Activated B cell treated with CpG ODN at 0.5 μM for 24 hours (primary cell): ENCODE measurements at places on chromosomes 7 and 10. TPM values are rescaled to one million over a fixed set of nuclear protein-coding genes. Genes with fewer than 3 reads are reported as not detected.

DNA sequence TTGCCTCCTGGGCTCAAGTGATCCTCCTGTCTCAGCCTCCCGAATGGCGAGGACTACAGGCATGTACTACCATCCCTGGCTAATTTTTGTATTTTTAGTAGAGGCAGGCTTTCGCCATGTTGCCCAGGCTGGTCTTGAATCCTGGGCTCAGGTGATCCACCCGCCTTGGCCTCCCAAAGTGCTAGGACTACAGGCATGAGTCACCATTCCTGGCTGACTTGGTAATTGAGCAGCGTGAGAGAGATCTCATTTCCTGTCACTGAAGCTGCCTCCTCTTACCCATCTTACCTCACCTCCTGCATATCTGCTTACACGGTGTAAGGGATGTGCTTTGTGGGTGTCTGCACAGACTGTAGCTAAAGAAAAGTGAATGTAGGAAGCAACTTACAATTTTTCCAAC lies 9.7 kb downstream of the IFIT3 start:
- H3K27ac ChIP-seq = no peak overlapping the region
- H3K4me1 ChIP-seq = peaks cover 21% of the 10 kb centered on the region
- H3K4me3 ChIP-seq = no peak overlapping the region
- H3K27me3 ChIP-seq = no peaks in the 10 kb centered on the region
- no peak for DNase-seq

- no peaks in the 10 kb centered on the region for H3K27me3 ChIP-seq
- H3K27ac ChIP-seq = no peak overlapping the region
- DNase-seq = no peak
- no peaks in the 10 kb centered on the region for H3K4me1 ChIP-seq
Observed at GRCh38 chr7:44673324-44673723, 66.9 kb downstream of the OGDH start.

DNA sequence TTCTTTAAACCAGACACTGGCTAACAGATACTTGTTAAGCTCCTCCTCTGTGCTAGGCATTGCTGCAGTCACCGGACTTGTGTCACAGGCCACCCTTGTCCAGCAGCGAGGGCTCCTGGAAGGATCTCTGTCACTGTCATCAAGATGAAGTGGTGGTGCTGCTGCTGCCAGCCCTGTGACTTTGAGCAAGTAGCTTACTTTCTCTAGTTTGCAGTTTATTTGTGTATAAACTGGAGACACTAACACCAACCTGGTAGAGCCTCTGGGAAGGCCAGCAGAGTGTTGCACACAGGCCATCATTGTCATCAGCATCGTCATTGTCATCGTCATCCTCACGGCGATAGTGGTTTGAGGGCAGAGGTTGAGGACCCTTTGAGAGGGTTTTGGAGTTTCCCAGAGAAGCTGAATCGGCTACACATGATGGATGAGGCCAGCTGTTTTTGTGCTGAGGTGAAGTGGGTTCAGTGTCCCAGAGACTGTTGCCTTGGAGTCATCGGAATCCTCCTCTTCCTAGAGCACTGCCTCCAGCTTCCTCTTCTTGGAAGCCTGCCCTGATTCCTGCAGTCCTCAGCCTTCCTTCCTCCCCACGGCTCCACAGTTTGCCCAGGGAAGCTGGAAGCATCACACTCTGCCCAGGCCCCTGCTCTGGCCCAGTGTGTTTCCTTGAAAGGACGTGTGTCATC lies 128.4 kb downstream of the GRK5 start:
- peak overlapping the region; percentile 41 for H3K27ac ChIP-seq
- no peaks in the 10 kb centered on the region for H3K27me3 ChIP-seq
- no peak for DNase-seq

DNA sequence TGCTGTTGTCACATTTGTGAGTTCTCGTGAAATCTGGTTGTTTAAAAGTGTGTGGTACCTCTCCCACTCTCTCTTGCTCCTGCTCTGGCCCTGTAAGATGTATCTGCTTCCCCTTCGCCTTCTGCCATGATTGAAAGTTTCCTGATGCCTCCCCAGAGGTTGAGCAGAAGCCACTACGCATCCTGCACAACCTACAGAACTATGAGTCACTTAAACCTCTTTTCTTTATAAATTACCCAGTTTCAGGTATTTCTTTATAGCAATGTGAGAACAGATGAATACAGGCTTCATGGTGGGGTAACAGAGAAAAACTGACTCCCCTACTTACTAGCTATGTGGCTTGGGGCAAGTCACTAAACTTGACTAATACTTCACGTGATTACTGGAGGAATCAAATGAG lies 18.0 kb upstream of the STEAP4 start:
- H3K36me3 ChIP-seq = no peaks in the 10 kb centered on the region
- H3K4me3 ChIP-seq = no peak overlapping the region
- DNase-seq = no peak
- H3K27ac ChIP-seq = no peak overlapping the region

The PNLIPRP1 gene
- total RNA-seq = not detected in 2 replicates

- no peaks in the 10 kb centered on the region for H3K36me3 ChIP-seq
- H3K27me3 ChIP-seq = no peaks in the 10 kb centered on the region
- no peak overlapping the region for H3K27ac ChIP-seq
- no peaks in the 10 kb centered on the region for H3K4me1 ChIP-seq
- H3K4me3 ChIP-seq = no peak overlapping the region
Observed at GRCh38 chr10:69248117-69248730, 28.1 kb downstream of the HKDC1 start.

The CRHR2 gene
- total RNA-seq = not detected in 2 replicates
